ENCODE measurements at places on chromosomes 5 and 9.

- no peak for DNase-seq
Measured at GRCh38 chr5:41764650-41765049, 105.6 kb downstream of the OXCT1 start.

- DNase-seq, result no peak
Measured at GRCh38 chr5:6307304-6307703, 71.0 kb downstream of the MED10 start.

GRCh38 chr9:137319011-137319738 is 17.1 kb upstream of the NRARP start:
- no peak for DNase-seq

DNA sequence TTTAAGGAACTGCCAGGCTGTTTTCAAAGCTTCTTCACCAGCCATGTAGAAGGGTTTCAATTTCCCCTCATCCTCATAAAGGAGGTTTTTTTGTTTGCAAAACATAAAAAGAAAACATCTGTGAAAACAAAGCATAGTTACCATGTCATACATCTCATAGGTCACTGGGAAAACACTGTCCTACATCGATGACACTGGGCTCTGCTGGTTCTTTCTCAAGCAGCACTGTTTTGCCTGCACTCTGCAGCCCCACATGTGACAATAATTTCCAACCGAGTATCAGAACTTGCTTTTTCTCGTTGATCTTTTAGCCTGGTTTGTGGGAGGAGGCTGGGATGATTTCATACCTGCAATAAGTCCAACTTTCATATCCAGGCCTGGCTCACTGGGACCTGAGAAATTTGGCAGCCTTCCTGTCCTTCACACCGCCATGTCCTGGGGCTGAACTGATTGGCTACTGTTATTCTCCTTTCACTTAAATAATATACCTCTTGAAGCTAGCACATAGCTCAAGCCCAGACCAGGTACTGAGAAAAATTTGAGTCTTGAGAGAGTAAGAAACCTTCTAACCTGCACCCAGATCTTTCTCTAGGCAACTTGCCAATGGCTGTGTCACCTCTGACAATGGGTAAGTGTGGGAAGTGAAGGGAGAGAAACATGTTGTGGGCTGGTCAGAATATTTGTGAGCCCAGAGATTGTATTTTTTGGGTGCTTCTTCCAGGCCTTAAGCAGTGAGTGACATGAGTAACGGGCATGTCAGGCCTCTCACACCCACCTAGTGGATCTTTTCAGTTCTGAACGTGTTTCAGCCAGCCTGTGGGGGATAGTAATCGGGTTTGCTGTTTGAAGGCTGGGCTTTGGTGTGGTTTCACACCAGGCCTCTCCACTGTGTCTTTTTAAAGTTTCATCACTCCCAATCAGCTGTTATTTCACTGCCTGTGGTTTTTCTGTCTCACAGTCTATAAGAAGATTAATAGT is 502.8 kb downstream of the NTRK2 start:
- DNase-seq, result no peak

- no peak for DNase-seq
Measured at GRCh38 chr5:76617229-76617628, 6.0 kb downstream of the F2RL2 start.

DNA sequence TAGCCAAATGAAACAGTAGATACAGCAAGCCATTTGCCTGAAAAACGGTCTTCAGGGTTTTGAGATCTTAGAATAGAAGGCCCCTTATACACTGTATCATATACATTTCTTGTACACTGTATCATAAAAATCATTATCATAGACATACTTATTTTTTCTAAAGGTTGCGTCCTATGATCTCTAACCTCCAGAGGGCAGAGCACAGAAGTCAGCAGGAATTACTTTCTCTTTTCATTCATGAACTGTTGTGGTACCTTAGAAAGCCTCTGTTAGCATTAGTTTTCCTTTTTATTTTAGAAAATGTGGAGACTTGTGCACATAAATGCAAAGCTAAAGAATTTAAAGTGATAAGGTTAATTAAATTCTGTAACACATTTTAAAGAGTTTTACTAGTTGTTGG is 115.4 kb downstream of the OXCT1 start:
- no peak for DNase-seq

GRCh38 chr5:4479426-4479825 is 660.7 kb upstream of the ADAMTS16 start:
- no peak for DNase-seq
